Right cardiac atrium (tissue), 5 donors: ENCODE measurements at places on chromosomes 11 and 22. TPM values are rescaled to one million over a fixed set of nuclear protein-coding genes. Genes with fewer than 3 reads are reported as not detected.

GRCh38 chr11:88909500-88909899, 156.3 kb downstream of the GRM5 start:
- DNase-seq: no peak

DNA sequence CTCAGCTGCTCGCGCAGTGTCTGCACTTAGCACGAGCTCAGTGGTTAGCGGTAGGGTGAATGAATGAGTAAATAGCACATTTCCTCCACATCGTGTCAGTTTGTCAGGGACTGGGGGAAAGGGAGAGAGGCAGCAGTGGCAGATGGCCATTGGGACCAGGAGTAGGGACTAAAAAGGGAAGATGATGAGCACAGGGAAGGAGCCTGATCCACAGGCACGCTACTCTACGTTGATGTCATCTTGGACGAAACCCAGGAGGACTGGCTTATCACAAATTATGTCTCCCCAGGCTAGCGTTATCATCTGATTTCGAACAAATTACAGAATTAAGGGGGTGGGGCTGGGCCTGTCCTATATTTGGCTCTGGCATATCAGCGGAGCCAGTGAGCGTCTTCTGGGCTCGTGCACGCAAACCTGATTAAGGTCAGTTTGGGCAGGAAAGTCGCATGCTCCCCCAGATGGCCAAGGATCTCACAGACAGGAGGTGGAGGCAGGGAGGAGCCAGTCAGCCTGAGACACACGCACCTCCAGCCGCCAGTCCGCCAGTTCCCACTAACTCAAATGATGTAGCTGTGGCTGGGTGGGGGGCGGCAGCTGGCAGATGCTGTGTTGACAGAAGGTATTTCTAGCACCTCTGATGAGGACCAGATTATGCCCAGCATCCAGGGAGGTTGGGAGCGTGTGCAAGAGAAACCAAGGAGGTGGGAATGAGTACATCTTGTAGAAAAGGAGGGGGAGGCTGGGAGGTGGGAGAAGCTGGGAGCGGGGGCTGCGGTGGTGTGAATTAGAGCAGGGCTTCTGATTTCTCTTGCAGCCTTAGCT, 97.4 kb upstream of the PRDM11 start:
- DNase-seq: peak; percentile 63

DNA sequence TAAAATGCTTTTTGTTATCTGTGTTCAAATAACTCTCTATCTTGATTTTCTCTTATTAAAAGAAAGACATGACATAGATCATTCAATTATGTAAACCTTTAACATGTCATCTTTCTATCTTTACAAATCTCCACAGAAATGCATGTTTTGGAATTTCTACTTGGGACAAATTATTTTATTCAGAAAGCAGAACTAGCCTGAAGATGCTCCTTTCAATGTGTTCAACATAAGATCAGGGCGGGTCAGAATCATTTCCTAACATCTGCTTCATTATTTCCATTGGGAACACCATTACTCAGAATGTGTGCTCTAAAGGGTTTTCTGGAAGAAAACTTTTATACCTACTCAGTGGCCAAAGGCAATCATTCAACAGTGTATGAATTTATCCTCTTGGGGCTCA, at the start of gene OR5AL1:
TSS of gene OR5AL1 (plus strand) at position 301 of the 400 bp plus-strand sequence.
- DNase-seq: no peak

- DNase-seq: no peak
These were observed 84.6 kb upstream of the LDLRAD3 start for GRCh38 chr11:35859301-35859700.

Gene NLRX1
- 18.7 TPM for total RNA-seq

Gene L3MBTL2
- 18.6 TPM for total RNA-seq

DNA sequence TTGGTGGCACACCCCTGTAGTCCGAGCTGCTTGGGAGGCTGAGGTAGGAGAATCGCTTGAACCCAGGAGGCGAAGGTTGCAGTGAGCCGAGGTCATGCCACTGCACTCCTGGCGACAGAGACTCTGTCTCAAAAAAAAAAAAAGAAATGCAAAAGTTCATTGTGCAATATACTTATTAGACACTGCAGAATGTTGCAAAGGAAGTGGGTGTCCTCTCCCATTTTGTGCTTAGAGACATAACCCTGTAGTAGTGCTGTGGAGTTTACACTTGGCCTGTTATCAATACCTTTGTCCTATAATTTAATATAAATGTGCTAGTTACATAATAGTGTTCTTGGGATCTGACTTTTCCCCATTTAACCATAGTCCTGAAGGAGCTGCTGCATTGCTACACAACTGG, 9.4 kb downstream of the BCL2L13 start:
- DNase-seq: no peak

DNA sequence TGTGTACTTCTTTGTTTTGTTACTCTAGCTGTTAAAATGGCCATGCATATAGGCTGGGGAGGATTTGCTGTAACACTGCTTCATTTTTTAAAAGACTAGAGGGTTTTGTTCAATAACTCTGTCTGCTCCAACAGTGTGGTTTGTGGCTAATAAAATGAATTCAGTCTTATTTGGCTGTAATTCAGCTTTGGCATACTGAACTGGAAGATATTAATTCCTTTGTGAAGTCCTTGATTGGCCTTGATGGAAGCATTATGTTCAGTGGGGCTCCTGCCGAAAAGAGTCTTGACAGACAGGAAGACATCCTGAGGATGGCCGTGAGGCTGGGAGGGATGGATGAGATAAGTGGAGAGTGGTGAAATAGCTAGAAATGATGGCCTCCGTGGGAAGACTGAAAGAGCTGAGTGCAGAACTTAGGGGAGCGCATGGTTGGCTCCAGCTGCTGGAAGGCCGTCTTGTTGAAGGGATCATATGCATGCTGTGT, 44.8 kb upstream of the MYO18B start:
- DNase-seq: no peak

- peak; percentile 82 for DNase-seq
These were observed 9.0 kb upstream of the MALAT1 start for GRCh38 chr11:65489706-65490320.
